ENCODE measurements at places on chromosomes 3 and 15. TPM values are rescaled to one million over a fixed set of nuclear protein-coding genes. Genes with fewer than 3 reads are reported as not detected.

CMTM8 gene
- total RNA-seq = 4.8 TPM

ARRDC4 gene
- 22.1 TPM for total RNA-seq

REC114 gene
- 7.2 TPM for total RNA-seq

UPK1B gene
- 1.5 TPM for total RNA-seq

DNA sequence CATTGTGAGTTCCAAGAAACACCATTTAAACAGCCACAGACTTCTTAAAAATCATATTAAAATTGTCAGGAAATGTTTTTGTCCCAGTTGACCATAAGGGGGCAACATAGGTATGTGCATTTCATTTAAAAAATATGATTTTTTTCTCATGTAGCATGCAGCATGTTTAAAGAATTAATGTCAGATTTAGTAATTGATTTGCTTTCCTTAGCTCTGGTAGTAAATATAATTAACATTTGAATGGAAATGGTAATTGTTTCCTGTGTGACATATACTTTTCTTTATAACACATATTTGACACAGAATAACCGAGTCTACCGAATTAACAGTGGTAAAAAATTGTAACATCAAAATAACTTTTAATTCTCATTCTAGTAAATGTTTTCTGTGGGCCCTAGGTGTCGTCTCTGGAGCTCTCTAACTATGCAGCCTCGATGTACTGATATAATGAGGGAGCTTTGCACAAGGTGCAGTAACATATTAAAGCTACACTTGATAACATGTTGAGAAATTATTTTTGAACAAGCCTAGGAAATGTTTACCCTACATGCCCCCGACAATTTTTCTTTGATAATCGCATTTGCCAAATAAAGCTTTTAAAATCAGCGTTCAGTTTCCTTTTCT is 34.9 kb downstream of the NXPE3 start:
- DNase-seq = no peak

DNA sequence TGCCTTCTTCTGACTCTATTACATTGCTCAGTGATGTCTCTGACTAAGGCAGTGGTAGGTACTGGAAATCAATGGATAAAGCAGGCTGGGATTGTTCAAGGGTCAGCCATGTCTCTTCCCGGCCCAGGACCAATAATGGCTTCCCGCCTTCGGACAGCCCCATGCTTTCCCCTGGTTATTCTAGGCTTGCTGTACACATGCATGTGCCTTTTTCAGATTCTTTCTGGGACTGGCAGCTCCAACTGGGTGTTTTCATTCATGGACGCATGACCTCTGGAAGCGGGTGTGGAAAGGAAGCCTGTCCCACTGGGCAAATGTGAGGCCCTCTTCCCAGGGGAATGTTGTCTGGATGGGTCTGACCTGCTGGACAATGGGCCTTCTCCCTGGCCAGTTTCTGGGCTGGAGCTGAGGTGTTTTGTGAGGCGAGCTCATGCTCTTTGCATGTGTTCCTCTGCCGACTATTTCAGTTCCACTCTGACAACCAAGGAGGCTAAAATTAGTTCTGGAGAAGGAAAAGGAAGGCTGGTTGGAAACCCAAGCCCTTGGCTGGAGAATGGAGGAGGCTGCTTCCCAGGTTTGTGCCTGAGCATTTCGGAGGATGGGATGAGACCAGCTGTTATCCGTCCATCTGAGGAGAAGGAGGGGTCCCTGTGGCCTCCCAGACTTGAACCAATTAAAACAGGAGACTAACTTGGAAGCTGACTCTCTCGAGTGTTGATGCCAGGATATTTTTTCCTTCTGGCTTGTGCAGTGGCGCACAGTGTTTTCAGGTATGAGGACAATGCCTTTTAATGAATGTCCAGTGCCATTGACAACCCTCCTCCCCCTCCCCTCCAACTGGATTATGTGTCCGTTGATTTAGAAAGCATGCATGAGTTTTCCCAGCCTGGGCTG is 6.9 kb downstream of the ACVR2B start:
- no peak for DNase-seq

DNA sequence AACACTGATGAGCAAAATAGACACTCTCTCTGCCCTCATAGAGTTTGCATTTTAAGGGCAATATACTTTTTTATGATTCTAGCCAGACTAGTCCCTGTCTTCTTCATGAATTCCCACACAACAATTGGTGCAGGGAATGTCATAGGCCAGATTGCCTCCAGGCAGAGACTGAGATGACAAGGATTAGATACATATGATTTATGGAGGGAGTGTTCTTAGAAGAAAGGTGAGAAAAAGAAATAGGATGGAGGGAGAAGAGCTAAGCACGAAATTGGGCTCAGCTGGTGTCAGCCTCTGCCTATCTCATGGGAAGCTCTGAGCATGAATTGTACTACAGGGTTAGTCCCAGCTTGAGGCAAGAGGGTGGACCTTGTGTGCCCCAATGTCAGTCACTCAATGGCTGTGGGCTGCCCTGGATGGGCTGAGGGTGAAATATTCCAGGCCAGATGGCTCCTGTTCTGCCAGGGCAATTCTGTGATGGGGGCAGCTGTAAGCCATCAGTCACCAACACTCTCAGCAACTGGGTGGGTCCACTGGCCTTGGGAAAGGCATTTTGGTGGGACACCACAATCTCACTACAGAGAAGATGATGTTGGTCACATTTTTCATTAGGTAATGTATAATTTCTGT is 31.1 kb downstream of the EIF1B start:
- DNase-seq = no peak

IGSF11 gene
- 3.6 TPM for total RNA-seq

DNA sequence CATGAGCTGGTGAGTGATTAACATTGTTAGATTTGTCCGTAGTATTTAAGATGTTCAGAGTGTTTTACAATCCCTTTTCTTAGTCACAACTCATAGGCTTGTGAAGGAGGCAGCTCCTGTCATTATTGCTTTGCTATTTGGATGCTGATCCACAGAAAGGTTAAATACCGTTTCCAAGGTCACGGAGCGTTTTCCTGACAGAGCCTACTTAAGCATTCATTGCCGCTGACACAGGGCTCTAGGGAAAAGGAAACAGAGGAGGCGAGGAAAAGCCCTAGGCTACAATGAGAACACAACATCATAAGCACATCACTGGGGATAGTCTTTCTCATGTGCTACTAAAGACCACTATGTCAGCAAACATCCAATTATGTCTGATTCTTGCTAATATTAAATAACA is 38.5 kb upstream of the CPB1 start:
- no peak for DNase-seq

DNA sequence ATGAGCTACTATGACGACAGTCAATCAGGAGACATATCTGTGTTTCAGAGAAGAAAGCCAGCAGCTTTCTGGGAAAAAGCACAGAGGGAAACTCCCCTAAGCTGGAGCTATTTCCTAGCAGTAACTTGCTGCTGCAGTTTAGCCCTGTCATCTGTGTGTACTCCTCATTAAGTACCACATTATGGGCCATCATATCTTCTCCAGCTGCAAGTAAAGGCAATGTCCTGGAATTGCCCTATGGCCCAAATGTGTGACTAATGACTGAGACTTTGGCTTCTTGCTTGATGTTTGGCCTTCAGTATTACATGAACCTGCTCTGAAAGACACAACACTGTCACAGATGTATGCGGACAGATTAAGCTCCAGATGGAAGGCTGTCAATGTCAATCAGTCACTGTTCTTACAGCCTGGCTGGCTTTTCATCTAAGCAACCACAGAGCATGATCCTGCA is 190.8 kb downstream of the FHIT start:
- DNase-seq = no peak

CCDC14 gene
- total RNA-seq = 12.2 TPM

GRCh38 chr3:67593761-67594234 is 60.6 kb downstream of the SUCLG2 start:
- no peak for DNase-seq

ROBO1 gene
- total RNA-seq = 13.5 TPM

- no peak for DNase-seq
Measured at GRCh38 chr15:28130651-28131050, 31.5 kb upstream of the OCA2 start.

DNA sequence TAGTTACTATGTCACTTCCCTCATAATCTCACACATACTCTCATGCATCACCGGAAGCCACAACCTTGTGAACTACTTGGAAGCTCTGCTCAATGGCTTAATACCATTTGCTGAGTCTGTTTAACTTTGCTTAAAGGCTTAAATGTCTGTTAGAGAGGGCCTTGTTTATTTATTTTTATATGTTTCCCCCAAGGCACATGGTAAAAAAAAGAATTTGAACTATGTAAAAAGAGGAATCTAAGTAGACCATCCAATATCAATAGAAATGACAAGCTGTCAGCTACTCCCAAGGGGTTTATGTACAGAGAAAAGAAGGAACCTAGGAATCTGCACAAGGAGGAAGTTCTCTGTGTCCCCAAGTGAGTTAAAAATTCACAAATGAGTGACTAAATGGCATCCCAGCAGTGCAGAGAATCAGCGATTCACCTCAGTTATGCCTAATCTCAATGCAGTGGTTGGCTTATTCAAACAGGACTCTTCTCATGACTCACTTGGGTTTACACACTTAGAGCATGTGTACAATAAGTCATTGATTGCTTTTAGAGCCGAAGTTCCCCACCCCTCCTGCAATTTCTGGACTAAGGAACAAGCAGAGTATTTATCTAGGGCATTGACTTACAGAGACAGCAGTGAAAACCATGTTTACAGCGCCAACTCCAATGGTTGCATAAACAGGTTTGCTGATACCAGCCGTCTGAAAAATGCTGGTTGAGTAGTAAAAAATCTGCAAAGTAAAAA is 24.4 kb downstream of the SLC2A2 start:
- no peak for DNase-seq

C3orf33 gene
- total RNA-seq = 7.9 TPM

GRCh38 chr3:141753399-141753798 is 9.8 kb upstream of the GRK7 start:
- DNase-seq = no peak

GRCh38 chr3:183526838-183527427 is 28.6 kb downstream of the KLHL6 start:
- no peak for DNase-seq

TEX55 gene
- total RNA-seq = not detected

GRCh38 chr3:65963787-65964677 is 74.7 kb downstream of the MAGI1 start:
- DNase-seq = no peak

TRPC1 gene
- 23.6 TPM for total RNA-seq

- no peak for DNase-seq
Measured at GRCh38 chr3:28586325-28586724, 237.7 kb upstream of the AZI2 start.

SYNPR gene
- 8.2 TPM for total RNA-seq

GRCh38 chr3:171732756-171733155 is 77.5 kb downstream of the PLD1 start:
- no peak for DNase-seq

Data from right cardiac atrium (tissue), 5 donors.